ENCODE measurements at places on chromosomes 6 and 20.

DNA sequence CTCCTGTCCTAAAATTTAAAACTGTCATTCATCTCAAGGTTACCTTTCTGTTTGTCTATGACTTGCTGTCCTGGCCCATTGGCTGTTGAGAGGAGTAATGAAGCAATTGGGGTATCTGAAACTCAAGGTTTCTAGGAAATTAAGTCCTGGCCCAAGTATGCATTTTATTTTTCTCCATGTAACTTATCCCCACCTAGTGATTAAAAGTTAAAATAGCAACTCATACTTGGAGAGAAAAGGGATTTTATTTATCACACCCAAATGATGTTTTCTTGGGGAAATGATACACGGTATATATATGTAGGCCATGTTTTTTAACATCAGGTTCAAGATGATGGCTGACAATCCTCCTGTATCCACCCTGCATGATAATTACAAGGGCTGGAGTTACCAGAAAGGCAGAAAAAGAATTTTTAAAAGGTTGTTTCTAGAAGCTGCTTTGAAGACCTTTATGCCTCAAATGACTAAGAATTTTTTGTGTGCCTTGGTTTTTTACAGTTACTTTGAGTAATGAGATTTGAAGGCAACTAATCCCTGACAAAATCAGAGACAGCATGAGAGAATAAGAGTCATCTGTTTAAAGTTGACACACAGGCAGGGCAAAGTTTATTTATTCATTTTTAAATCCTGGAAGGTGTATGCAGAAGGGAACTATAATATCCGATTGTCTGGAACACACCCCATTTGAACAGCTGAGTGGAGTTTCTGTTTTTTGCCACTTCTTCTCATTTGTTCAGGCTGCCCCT is 28.9 kb upstream of the C6orf58 start:
- no peak for DNase-seq

DNA sequence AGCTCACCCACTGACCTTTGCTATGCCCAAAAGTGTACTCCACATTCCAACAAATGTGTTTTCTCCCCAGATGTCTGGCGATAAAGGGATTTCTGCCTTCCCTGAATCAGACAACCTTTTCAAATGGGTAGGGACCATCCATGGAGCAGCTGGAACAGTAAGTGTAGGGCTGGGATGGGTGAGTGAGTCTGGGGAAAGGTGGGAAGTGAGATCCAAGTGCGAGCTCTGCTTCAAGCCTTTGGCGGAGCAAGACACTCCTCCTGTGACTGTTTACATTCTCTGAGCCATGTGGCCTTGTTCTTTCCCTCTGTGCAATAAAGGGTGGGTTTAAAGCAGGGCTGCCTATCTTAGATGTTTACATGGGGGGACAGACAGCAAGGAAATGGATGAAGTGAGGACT is 1.9 kb downstream of the UBE2C start:
- no peak for DNase-seq

DNA sequence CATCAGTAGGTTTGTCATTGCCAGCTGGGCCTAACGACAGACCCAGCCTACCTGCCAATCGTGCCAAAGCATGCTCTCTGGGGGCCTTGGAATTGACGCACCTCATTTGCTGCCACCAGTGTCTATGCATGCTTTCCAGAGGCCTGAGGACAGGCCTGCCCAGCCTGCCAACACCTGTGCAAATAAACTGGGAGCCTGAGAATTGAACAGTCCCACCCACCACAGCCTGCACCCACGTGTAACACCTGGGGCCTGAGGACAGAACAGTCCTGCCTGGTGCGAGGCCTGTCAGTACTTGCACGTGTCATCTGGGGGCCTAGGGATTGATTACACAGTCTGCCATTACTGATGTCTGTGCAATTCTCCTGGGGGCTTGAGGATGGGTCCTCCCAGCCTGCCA is 6.2 kb upstream of the RNF217 start:
- no peak for DNase-seq

GRCh38 chr6:30935018-30935417 is 3.0 kb upstream of the SFTA2 start:
- no peak for DNase-seq

Measured in brain pericyte (primary cell).